ENCODE measurements at places on chromosomes 3 and 15. TPM values are rescaled to one million over a fixed set of nuclear protein-coding genes. Genes with fewer than 3 reads are reported as not detected.

GRCh38 chr3:51966486-51966885 is 768 bp downstream of the PCBP4 start:
- no peak for DNase-seq

DNA sequence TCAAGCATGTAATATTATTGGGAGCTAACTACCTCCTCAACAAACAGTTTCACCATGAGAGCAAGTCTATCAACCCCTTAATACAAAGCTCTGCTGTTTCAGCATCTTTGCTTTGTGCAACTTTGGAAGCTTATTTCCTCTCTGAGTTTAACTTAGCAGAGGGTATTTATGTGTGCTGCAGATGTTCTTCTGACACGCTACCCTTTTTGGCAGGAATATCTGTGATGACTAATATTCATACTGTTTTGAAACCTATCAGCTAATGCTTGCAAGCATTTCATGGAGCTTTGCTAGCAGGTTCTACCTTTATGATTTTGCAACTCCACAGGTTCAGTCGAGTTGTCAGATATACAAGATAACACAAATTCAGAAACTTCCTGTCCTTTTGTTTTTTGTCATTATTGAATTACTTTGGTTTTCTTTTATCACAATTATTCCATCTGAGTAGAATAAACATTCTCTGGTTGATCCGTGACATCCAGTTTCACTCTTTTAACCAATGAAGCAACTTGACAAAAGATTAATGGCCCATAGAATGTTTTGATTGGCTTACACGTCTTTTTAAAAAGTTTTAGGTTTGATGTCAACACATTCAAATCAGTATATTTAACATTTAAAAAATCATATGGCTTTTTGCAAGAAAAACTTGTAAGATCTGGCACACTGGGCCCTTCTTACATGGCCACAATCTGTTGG is 1.7 kb upstream of the SLC9A9 start:
- DNase-seq, result peak; percentile 74

GRCh38 chr3:40780925-40781406 is 256.2 kb downstream of the ZNF621 start:
- no peak for DNase-seq

DNA sequence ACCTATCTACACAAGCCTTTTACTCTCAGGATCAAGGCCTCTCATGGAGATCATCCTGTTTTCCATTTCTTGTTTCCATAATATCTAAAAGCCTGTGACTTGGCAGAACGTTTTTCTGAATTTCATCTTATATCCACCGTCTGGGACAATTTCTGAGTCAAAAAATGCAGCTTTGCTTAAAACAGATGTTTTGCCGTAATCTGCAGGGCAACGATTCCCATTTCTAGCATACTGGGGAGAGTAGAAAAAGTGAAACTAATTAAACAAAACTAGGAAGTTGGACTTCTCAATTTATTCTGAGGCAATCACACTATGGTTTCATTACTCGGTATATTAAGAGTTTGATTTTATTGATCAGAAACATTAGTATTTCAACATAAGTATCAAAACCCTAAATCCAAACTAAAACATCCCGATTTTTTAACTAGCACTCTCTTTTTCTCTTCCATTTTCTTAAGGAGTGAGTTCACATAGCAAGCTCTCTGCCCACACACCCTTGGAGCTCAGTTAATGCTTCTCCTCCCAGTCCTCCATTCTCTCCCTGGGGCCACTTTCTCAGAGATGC is 33.6 kb downstream of the SPATA12 start:
- no peak for DNase-seq

GRCh38 chr15:57415602-57416001 is 39.3 kb downstream of the CGNL1 start:
- no peak for DNase-seq

- DNase-seq, result no peak
Measured at GRCh38 chr3:101189176-101189575, 131.2 kb downstream of the IMPG2 start.

GRCh38 chr3:192169332-192169915 is 557.9 kb downstream of the FGF12 start:
- DNase-seq, result no peak

DNA sequence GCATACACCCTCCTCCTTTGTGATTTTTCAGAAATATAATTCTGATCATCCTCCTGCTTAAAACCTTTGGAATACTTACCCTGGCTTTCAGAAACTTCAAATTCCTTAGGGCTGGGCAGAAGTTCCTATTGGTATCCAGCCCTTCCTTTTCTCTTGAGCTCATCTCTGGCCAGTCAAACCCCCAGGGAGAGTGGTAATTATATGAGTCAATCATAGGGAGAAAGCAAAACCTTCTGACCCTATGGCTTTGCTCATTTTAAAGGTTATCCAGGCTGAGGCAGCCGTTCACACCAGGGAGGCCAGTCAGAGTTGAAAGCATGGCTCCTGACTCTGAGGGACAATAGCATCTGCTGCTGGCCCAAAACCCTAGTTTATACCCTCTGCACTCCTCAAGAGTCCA is 23.9 kb upstream of the CTNNB1 start:
- DNase-seq, result no peak

Gene ALDH1A2
- 28.4 TPM for total RNA-seq

All from lung (tissue), 17 donors.